ENCODE measurements at places on chromosomes 2 and 18.

DNA sequence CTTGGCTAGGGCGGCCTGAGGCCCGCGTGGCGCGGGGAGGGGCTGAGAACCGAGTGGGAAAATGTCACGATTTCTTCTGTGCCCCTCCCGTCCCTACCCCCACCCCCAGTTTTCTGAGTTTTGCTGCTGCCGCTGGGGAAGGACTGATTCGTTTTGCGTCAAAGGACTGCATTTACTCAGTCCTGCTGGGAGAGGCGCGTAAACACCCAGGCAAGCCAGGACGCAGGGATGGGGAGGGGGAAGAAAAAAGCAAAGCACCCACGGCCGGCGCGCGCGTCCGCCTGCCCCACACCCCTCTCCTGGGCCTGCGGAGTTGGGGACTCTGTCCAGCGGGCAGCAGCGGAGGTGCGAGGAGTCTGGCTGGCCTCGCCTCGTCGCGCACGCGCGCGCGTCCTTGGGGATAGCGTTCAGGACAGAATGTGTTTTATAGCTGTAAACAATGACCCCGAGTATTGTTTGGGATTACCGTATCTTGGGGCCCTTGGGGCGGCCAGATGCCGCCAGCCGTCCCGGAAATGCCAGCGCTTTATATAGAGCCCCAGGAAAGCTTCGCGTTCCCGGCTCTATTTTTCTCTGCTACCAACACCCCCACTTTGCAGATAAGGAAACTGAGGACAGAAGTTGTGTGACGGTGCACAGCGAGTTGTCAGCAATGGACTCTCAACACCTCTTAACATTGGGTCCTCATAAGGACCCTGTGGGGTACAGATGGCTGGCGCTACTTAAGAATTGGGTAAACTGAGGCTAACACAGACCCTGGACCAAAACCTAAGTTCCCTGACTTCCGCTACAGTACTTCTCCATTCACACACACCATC lies 1.7 kb upstream of the FOSL2 start:
- no peak for DNase-seq

GRCh38 chr2:4445821-4446220 lies 742.4 kb downstream of the DCDC2C start:
- DNase-seq = no peak

- no peak for DNase-seq
Observed at GRCh38 chr18:66211749-66212148, 392.1 kb downstream of the CDH19 start.

GRCh38 chr2:17788773-17789172 lies 27.5 kb upstream of the MSGN1 start:
- no peak for DNase-seq

DNA sequence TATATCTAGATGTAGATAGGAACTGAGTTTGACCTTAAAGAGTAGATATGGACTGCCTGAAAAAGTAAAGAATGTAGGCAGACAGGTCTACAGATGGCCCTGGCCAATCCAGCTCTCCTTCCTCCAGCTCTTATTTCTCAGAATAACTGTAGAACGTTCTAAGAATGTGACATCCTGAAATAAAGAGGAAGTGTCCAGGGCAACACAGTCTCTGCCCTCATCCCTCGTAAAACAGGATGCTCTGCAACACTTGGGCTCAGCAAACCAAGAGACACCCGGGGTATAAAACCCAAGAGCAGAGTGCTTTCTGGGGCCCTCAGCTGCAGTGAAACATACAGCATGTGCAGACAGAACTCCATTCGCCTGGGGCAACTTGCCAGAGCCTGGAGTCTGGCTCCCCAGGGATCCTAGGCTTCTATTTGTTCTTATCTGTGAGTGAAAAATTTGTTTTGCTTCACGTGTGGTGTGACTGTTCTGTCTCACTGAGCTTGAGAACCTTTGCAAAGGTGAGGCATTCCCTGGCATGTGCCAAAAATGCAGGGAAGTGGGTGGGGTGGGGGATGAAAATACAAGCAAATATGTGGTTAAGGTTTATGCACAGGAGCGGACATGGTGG lies 401.0 kb downstream of the SETBP1 start:
- DNase-seq = no peak

DNA sequence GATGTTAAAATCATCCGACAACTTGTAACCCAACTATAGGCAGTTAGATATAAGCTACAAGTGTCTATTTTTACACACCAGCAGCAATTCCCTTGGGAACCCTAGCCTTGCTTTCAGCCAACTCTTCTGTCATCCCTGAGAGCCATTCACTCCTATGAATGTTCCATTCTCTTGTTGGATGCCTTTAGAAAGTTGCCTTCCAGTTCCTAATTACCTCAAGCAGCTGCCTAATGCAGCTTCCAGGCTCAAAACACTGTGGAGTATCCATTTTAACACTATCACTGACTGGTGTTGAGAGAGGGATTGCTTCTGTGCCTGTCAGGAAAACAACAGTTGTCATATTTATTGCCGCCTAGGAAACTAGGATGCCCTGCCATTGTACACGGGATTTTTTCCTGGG lies 402.0 kb upstream of the ACVR2A start:
- DNase-seq = no peak

Measured in activated CD4-positive, alpha-beta T cell treated with anti-CD3 and anti-CD28 coated beads, Interleukin-2, amount 10 ng/mL, durations not matched to agents 7 days and 5 days (primary cell).